Activated T-cell treated with anti-CD3 and anti-CD28 coated beads for 4 hours (primary cell): ENCODE measurements at places on chromosomes 2 and 18.
A peak's percentile ranks its signal among the peaks of the same experiment; 100 is the strongest.

DNA sequence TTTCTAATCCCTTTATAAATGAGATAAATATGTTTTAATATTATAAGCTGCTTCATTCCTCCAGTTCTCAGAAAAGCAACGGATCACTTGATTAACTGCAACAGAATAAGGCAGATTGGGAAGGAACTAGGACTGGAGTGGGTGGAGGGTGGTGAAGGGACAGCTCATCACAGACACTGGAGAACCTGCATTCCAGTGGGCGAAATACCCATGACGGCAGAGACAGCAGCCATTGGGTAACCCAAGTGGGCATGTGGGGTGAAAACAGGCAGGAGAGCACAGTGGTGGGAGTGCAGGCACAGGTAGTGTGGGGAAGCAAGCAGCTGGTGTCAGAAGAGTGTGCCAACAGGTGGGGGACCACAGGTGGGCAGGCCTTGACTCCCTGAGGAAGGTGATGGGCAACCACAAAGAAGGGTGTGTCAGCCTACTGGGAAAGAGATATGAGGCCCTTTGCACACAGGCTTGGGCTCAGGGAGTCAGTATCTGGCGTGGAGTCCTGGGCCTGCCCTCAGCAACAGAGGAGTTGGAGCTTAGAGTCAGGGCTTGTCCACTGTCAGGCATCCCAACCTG, 27.2 kb downstream of the DPYSL5 start:
- no peak for DNase-seq

DNA sequence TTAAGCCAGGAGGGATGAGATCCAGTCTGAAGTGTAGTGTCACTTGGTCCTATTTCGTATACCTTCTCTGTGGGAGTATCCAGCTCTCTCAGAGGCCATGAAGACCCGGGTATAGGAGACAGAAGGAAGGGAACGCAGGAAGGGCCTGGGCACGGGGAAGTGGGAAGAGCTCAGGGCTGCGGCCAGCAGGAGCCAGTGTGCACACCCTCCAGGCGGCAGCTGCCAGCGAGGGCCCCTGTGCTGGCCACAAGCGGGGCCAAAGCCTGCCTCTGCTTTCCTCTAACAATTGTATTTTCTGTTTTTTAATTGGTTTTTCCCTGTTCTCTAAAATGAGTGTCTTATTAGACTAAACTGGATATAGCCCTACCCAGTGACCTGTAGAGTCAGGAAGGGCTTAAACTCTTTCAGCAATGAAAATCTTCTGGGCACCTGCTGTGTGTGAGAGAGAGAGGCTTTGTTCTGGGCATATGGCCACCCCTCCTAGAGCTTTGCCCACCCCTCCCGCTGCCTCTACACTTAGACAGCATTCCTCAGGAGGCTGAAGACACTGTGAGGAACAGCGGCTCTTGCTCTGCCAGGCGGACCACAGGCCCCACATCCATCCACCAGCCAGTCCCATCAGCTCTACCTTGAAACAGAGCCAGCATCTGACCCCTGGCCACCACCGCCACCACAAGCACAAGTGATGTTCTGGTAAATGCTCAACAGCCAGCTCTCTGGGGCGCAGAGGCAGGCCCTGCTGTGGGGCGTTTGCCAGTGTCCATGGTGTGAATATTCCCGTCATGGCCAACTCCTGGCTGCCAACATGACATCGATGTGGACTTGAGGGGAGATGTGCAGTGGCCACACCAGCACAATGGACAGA, 9.5 kb downstream of the GPR17 start:
- DNase-seq: no peak

GRCh38 chr2:12725233-12726187, 8.8 kb downstream of the TRIB2 start:
- no peak for DNase-seq

DNA sequence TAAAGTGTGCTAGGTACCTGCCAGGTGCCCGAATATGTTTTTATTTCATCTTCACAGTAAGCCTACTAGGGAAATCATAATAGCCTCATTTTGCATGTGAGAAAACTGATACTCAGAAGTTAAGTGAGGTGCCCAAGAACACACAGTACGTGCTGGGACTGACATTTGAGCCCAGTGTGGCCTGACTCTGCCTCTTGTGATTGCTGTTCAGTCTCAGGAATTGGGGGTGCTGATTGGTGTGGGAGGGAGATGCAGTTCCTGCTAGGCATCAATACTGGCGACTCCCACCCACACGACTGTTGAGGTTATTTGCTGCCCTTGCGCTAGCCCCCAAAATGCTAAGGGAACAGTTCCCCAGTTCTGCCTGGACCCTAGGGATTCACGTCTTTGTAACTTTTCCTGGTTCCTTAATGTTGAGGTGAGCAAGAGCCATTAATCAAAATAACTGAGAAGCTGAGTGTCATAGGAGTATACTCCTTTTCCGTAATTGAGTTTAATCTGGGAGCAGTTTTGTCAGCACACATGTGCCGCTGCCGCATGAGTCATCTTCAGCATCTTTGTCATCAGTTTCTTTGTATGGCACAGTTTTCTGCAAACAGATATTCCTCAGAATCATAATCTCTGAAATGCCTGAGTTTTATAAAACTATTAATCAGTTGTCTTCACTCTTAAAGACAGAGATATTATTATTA, 120.7 kb downstream of the NCK2 start:
- no peak for DNase-seq

GRCh38 chr2:69797836-69798289, 31.6 kb upstream of the GMCL1 start:
- DNase-seq: no peak

- DNase-seq: no peak
Observed at GRCh38 chr18:59674186-59674902, 22.9 kb downstream of the CCBE1 start.

- DNase-seq: no peak
Observed at GRCh38 chr2:84873350-84873749, 7.5 kb downstream of the TRABD2A start.

- DNase-seq: no peak
Observed at GRCh38 chr2:235848946-235849345, 319.2 kb downstream of the GBX2 start.

DNA sequence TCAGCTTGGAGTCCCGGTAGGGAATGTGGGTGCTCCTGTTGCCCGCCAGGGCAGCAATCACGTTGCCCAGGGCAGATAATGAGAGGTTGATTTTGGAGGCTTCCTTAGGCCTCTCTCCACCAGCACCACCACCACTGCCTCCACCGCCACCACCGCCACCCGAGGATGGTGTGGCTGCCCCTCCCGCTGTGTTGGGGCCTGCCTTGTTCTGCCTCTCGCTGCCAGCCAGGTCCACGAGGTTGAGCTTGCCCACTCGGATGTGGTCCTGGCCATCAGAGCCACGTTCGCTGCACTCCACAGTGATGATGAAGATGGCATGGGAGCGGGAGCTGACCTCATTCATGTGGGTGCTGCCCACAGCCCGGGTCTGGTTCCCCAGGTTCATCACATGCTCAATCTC, 1.3 kb downstream of the KIF3C start:
- no peak for DNase-seq

DNA sequence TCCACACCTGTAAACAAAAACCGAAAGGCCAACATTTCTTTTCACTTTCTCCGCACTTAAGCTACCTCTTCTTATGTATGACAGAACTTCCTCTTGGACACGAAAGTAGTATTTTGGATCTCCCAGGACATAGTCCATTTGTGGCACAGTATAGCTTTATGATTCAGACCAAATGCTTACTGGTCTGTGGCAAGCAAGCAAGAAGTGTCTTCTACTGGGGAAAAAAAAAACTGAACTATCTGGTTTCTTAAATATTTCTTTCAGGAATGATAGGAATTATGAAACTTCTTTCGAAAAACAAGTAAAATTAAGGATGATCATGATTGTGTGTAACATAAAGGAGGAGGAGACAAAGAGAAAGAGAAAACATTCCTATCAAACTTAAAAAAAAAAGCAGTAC, 33.6 kb downstream of the SRBD1 start:
- no peak for DNase-seq

DNA sequence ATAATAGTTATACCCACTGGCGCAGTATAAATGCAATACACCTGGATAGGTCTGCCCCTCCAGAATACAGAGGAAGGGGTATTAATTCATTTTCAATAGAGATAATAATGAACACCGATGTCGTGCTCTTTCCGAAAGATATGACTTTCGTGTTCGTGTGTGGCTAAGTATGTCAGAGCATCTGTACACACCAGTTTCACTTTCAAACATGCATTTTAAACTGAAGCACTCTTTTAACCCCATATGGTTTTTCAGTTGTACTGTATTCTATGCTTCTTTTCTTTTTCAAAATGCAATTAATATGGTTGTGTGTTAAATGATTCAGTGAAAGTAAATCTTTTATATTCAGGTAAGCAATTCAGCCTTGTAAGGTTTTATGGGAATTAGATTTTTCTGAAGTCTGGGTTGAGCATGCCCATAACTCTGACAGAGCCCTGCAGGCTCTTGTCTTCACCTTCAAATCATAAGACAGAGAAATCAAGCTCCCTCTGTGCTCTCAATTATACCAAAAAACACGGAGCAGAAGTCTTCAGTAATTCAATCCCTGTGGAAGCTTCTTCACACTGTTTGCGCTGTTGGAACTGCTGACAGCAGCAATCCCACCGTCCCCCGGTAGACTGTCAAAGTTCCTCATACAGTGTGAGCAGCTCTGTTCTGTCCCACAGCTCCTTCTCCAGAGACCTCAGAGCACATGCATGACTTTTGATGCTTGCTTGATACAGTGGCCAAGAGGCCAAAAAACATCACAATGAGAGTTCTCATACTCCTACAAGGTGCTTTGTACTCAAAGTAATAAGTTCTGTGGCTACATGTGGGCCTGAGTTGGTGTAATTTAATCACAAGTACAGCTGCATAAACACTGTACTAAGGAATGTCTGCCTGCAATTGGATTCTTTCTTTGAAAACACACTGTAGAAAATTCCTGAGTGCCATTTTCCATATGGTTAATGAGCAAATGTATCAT, 186.8 kb downstream of the ZNF521 start:
- DNase-seq: no peak

GRCh38 chr2:138078153-138078552, 113.9 kb downstream of the HNMT start:
- DNase-seq: no peak

DNA sequence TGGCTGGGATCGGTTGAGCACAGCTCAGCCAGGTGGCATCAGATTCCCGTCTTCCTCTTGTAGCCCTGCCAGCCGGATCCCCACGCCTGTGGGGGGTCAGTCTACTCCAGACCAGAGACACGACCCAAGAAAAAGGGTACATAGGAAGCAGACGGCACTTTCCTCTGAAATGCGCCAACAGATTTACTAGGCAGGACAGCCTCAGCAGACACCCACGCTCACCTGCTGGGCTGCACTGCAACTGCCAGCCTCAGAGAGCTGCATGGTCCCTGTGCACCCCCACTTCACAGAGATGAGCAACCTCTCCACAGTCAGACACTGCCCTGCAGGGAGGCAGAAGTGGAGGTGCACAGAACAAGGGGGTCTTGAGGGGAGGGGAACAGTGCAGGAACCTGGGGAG, 75.7 kb upstream of the OTOS start:
- no peak for DNase-seq

DNA sequence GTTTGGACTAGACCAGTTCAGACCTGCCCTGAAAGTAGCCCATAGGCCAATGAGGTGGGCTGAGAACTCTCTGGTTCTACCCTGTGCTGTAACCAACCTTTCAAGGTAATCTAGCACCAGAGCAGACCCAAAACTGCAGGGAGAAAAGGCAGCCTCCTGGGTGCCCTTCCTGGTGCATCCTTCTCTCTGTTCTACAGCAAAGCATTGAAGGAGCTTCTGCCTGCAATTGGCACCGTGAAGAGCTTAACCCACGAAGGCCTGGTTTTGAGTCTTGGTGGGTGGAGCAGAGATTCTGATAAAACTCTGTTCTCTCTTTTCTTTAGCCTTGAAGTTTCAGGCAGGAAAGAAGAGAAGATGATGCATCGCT, 55.5 kb downstream of the LIPG start:
- no peak for DNase-seq

- DNase-seq: no peak
Observed at GRCh38 chr2:240311821-240312220, 123.6 kb upstream of the GPC1 start.

GRCh38 chr2:8540552-8541055, 141.3 kb upstream of the ID2 start:
- DNase-seq: no peak

GRCh38 chr2:178863856-178864620, 56.8 kb upstream of the TTN start:
- no peak for DNase-seq

- no peak for DNase-seq
Observed at GRCh38 chr2:13581471-13581870, 864.7 kb downstream of the TRIB2 start.

- DNase-seq: peak; percentile 81
Observed at GRCh38 chr2:130727286-130727924, 1.5 kb upstream of the GPR148 start.

DNA sequence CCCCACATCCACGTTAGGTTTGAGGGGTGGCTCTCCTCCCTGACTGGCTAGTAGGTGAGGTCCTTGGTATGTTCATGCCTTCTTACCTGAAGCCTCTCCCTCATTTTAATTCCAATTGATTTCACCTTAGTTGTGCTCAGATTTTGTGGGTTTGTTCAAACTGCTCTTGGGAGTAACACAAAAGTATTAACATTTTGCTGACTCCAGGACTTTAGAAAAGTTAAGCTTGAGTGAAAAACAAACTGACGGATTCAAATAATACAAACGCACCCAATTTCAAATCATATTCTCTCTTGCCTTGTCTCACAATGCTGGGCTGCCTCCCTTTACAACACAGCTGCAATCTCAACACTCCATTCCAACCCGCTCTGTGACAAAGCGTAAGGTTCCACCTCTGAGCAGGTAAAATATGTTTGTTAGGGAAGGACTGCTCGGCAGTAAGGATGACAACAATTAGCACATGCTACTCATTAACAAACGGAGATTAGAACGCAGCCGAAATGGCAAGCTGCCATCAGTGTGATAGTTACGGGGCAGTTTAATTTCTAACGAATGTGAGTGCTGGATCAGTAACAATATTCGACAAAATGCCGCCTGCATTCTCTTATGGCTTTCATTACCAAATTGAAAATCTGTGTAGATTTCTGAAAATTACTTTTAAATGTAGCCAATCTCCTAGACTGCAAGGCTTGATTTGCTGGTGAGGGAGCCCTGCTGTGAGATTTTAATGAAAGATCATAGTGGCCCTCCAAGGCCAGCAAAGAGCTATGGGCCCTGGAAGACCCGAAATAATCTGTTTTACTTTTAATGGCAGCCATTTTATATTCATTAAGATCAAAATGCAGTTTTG, 730.6 kb upstream of the FANCL start:
- no peak for DNase-seq
